ENCODE measurements at places on chromosomes 3 and 15. TPM values are rescaled to one million over a fixed set of nuclear protein-coding genes. Genes with fewer than 3 reads are reported as not detected.

COL8A1 gene
- 5.2 TPM for total RNA-seq

DLEC1 gene
- total RNA-seq: not detected

- DNase-seq: no peak
Observed at GRCh38 chr3:33149342-33149741, 35.5 kb downstream of the CRTAP start.

- DNase-seq: peak; percentile 46
Observed at GRCh38 chr3:161409069-161409468, 37.8 kb upstream of the SPTSSB start.

TBC1D2B gene
- total RNA-seq: 8.2 TPM

DNA sequence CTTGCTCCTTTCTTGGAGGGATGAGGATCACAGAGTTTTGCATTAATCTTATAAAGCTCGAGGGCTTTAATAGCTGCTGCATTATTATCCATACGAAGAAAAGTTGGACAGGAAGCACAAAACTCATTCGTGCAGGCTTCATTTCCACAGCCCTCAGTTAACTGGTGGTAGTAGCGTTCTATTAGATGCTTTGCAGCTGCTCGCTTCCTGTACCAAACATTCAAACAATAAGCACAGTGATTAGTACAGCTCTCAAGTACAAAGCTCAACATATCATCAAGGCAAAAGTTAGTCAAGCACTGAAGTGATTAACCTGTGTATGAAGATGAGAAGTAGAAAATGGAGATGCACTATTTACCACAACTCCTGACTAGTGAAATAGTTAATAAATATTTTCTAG, 63.3 kb downstream of the UBE3A start:
- DNase-seq: no peak

- DNase-seq: peak; percentile 7
Observed at GRCh38 chr3:188236271-188236670, 82.3 kb downstream of the LPP start.

KLHL40 gene
- not detected for total RNA-seq

ECE2 gene
- total RNA-seq: not detected

DNA sequence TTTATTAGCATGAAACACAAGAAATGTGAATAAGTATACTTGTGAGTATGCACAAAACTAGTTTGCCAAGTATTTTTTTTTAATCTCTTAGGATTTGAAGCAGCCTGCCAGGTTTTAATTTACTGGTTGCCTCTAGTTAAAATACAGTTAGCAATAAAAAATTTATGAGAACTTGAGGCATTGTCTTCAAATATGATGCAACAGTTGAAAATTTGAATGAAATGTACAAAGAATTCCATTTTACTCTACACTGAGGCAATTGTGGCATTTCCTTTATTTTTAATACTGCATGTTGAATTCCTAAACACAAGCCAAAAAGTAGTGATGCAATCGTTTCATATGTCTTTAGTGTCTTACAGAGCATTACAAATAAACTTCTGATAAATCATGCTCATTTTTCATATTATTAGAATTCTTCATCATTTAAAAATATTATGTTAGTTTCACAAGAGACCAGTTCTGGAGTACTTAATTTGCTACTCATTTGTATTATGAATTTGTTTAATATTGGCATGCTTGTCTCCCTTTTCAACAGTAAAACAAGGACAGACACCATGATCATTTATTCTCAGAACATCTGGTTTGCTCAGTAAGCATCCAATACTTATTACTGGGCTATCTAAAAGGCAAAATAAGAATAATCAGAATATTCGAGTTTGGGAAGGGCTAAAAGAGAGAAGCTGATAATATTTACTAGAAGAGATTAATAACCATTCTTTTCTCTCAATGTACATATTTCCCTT, 124.8 kb upstream of the PTX3 start:
- DNase-seq: no peak

DNA sequence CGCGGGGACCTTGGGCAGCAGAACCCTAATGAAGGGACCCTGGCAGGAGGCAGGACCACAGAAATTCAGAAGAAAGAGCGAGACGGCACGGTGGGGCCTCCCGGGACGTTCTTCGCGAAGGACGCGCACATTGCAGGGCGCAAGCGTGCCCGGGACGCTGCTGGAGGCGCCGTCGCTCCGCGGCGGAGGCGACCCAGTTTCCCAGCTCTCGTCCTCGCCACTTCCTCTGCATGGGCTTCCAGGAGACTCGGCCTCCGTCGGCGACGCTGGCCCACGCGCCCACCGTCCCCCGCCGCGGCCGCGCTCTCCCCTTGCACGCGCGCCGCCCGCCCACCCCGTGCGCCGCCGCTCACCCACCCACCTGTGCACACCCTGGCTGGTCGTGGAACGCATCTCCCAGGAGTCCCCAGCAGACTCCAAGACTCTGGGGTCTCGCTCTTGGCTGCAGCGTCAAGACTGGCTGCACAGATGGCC, 31.8 kb upstream of the SMAD3 start:
- no peak for DNase-seq

CFAP100 gene
- total RNA-seq: not detected

DNA sequence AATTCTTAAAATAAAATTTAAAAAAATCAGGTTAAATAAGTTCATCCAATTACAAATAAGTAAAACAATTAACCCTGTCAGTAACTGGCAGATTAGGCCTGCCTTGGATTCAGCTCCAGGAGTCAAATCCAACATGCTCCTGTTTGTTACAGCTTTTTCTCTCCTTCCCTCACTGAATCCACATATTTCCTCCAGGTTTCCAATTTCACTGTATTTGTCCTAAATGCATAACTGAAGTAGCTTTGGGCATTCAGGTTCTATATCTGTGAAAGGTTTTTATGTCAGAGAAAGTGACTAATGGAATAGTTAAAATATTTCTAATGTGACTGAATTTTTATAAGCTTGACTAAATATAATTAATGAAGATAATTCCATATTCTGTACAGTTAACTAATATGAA, 79.7 kb downstream of the IFT80 start:
- no peak for DNase-seq

DNA sequence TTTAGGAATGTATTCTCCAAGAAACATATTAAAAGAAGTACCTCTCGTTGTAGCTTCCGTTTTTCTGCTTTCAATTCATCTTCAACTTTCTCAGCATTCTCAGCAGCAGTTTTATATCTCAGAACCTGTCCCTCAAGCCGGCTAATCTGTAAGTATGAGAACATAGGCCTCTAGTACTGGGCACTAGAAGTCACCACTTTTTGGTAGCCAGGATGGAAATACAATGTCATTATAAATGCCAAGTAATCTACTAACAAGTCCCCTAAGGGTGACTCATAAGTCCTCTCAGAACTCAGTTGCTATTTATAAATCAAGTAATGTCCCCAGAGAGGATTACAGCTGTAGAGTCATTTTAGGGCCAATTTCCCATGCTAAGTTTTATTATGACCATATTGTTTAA, 61.1 kb downstream of the MLH1 start:
- DNase-seq: no peak

DNA sequence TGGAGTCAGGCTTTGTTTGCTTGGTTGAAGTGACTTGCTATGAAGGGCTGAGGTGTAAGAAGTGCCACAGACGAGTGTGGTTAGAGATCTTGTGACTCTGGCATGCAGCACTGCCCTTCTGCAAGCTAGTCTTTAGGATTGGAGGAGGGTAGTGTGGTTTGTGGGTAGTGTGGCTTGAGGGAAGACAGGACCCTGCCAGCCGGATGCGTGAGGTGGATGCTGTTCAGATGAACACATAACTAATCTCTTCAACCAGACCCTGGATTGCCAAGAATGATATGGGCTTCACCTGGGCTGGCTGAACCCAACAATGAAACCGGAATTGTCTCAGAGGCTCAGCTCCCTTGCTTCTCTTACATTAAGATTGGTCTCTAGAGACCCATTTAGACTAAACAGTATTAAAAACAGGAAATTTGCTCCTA, 32.7 kb downstream of the STARD9 start:
- DNase-seq: peak; percentile 54

DNA sequence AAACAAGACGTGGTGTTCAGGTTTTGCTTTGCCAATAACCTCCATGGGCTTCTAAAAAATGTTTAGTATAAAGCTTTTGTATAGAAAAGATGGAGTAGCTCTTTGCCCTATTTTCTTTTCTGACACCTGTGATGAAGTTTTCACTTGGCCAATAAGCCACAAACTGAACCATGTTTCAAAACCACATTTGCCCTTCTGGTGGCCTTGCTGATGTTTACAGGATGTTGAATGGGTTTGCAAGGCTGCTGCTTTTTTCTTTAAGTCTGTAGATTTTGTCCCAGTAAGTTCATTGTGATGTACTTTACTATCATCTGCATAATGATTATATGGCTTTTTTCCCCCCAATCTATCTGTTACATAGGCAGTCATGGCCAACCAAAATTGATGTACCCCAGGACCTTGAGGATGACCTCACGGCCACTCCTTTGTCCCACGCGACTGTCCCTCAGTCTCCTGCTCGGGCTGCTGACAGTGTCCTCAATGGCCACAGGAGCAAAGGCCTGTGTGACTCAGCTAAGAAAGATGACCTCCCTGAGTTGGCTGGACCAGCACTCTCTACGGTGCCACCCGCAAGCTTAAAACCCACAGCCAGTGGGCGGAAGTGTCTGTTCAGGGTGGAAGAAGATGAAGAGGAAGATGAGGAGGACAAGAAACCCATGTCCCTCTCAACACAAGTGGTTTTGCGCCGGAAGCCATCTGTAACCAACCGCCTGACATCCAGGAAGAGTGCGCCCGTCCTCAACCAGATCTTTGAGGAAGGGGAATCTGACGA, 60.8 kb downstream of the SNRK start:
- DNase-seq: no peak

Data from Daoy (cell line).